Stimulated activated naive B cell treated with anti-CD40 and anti-IgM and Interleukin-4, amounts not matched to agents 10 μg/mL and 1 μg/mL and 100 μg/mL, for 72 hours (primary cell): ENCODE measurements at places on chromosomes 7 and 10.

GRCh38 chr10:3538656-3539531 lies 246.1 kb downstream of the KLF6 start:
- no peak overlapping the region for H3K4me3 ChIP-seq
- no peaks in the 10 kb centered on the region for H3K27me3 ChIP-seq
- no peaks in the 10 kb centered on the region for H3K36me3 ChIP-seq

DNA sequence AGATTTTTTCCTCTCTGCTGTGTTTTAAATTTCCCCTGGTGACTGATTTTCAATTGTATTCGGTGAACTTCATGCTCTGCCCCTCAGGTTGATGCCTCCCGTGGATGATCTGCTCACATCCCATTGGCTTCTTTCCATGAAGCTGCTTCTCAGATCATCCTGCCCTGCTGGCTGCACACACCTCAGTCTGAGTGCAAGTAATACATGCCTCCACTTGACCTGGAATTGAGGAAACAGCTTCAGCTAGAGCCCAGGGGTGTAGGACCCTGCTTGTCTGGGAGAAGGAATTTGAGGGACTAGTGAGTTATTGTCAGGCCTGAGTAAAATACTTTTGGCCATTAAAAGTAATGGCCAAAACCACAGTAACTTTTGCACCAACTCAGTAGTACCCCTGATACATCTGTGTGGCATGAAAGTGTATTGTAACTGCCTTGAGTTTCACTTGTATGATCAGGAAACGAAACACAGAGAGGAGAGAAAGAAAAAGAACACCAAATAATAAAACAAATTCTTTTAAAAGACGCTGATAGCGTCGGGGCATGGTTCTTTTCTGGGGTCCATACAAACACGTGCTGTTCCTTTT lies 49.4 kb downstream of the SPAM1 start:
- H3K27me3 ChIP-seq = no peaks in the 10 kb centered on the region
- DNase-seq = no peak
- no peaks in the 10 kb centered on the region for H3K4me1 ChIP-seq
- H3K27ac ChIP-seq = no peak overlapping the region

- H3K4me3 ChIP-seq = peak overlapping the region; percentile 22
- peaks cover 3% of the 10 kb centered on the region for H3K36me3 ChIP-seq
- H3K27me3 ChIP-seq = no peaks in the 10 kb centered on the region
- H3K4me1 ChIP-seq = peaks cover 11% of the 10 kb centered on the region
- H3K27ac ChIP-seq = peak overlapping the region; percentile 0
- peak; percentile 11 for DNase-seq
Measured at GRCh38 chr10:113273181-113274163, 279.4 kb upstream of the HABP2 start.

DNA sequence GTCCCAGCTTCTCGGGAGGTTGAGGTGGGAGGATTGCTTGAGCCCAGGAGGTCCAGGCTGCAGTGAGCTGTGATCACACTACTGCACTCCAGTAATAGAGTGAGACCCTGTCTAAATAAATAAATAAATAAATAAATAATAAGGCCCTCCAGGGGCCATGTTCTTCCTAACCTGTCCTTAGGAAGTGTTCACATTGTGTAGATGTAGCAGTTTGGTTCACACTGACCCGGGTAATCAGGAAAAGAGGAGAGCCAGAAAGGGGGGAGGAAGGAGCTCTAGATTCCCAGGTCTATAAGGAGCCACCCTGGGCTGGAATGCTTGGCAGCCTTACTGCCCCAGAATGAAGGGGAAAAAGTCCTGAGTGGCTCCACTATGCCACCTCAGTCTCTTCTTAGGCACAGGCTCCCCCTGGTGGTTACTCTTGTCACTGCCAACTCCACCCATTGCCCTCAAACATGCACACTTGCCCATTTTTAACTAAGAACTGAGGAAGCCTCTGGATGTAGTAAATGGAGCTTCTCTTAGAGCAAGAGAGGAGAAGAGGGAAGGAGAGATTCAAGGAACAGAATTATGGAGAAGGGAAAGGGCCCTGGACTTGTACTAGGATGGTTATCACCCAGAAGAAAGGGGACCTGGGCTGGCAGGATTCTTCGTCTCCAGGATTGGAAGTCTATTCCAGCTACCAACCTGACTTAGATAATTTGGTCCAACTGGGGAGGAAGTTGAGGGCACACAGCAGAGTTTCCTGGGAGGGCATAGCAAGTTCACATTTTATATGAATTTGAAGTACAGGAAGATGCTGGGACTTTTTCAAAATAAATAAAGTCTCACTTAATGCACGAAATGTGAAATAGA lies 7.8 kb downstream of the HPS6 start:
- peaks cover 7% of the 10 kb centered on the region for H3K36me3 ChIP-seq
- no peak overlapping the region for H3K27ac ChIP-seq
- DNase-seq = peak; percentile 61
- H3K27me3 ChIP-seq = no peaks in the 10 kb centered on the region

DNA sequence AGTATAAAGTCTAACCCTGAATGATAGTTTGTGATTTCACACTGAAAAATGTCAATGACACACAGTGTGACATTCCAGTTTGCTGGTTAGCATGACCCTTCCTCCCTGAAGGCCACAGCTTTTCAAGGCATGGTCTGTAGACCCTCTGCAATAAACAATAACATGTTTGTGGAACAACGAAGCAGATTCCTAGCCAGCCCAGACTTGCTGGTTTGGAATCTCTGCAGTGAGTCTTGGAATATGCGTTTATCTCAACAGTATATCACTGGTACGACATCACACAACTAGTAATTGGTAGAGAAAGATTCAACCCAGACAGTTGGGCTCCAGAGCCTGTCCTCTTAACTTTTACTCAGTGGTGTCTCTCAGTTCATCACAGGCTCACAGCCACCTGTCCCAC lies 23.7 kb upstream of the DUSP5 start:
- no peaks in the 10 kb centered on the region for H3K27me3 ChIP-seq
- DNase-seq = no peak
- no peak overlapping the region for H3K27ac ChIP-seq
- no peaks in the 10 kb centered on the region for H3K4me1 ChIP-seq
- H3K4me3 ChIP-seq = no peak overlapping the region

DNA sequence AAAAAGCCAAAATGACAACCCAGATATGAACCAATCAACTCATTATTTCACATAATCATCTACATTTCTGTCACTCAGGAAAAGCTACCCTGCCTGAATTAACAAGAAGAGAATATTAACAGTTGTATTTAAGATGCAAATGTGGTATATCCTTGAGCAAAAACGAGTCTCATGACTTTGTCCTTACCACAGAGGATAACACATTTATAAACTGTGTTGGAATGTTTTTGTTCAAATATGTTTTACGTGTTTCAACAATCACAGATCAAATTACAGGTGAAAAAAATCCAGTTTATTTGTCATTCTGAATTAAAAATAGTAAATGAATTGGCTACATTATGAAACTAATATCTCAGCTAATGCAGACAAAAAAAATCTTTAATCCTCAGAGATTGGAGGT lies 34.6 kb downstream of the CHCHD3 start:
- no peaks in the 10 kb centered on the region for H3K27me3 ChIP-seq
- no peak for DNase-seq
- peaks cover 26% of the 10 kb centered on the region for H3K4me1 ChIP-seq

GRCh38 chr7:131000389-131000788 lies 266.4 kb upstream of the KLF14 start:
- H3K4me1 ChIP-seq = peaks cover 41% of the 10 kb centered on the region
- no peak for DNase-seq
- no peak overlapping the region for H3K27ac ChIP-seq
- no peaks in the 10 kb centered on the region for H3K27me3 ChIP-seq
